Stimulated activated CD8-positive, alpha-beta memory T cell treated with anti-CD3 and anti-CD28 coated beads, Interleukin-7, amount 100 ng/mL, for 48 hours (primary cell): ENCODE measurements at places on chromosomes 5 and 9.

DNA sequence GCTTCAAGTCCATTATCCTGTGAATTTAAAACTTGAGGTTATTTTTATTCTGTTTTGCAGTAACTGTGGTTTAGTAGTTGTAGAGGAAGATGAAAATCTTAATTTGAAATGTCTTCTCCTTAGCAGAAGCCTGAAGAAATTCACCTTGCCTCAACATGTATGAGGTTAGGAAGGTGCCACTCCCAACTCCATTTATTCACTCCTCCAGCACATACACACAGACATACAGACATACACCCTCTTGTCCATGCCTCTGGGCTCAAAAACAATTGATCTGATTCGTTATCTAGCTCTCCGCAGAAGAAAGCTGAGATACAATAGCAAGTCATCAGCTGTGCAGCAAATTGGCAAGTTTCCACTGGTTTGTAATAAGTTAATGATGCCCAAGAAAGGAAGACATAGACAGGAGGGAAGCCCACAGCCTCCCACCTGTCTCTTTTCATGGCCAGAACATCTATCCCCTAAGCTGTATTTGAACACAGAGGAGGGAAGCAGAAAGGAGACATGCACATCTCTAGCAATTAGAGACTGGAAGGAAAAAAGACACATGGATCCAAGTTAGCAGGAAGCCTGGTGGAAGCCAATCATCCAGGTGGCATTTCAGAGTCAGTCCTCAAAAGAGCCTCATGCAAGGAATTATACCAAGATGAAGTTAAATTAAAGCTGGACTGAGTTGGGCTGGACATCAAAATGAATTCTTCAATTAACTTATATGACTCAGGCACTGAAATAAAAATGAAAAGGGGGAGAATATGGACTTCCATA is 257.9 kb downstream of the ASTN2 start:
- no peak for DNase-seq

DNA sequence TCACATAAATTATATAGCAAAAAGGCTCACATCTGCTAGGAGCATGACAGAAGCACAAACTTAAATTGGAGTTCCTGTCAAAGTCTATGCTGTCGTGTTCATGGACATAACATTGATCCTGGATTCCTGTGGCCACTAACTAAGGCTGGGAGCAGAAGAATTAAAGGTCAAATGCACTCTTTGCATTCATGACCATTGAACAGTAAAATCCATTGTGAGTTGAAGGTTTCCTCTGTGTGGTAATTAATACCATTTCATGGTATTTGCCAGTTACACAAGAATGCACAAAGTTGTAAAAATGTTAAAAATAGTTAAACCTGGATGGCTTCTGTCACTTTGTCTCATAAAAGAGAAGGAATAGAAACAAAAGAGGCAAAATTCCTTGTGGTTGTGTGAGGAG is 242.6 kb downstream of the NPR3 start:
- no peak for DNase-seq

DNA sequence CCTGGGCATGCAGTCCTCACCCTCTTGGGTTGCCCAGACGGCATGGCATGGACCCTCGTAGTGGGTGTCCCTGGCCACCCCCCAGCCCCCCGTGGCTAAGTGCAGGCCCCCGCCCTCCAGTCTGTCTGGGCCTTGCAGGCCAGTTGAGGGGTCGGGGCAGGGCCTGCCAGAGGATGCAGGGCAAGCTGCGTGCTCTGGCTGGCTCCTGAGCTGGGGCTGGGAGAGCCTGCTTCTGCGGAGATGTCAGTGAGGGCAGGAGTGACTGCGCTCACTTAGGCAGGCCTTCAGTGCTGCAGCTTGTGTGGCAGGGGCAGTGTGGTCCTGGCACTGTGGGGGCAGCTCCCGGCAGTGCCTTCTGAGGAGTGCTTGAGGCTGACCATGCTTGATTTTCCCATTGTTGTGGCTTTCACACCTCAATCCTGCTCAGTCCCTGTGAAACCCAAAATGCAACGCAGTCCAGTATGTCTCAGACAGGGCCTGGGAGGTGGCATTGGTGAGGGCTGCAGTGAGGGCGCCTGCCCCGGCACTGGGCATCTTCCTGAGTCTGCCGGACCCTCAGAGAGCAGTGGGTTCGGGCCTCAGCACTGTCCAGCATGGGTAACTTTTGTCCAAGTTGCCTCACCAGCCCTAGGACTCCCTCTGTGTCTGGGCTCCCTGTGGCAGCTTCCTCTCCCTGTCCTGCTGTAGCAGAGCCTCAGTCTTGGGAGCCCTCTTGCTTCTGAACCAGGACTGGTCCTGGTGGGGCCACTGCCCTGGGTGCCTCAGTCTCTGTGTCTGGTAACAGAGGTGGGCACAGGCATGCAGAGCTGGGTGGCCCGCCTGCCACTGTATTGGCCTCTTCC is 93.0 kb downstream of the PHF2 start:
- no peak for DNase-seq

GRCh38 chr5:30849931-30850710 is 343.4 kb upstream of the CDH6 start:
- DNase-seq, result no peak
